ENCODE measurements at places on chromosomes 2 and 18.

DNA sequence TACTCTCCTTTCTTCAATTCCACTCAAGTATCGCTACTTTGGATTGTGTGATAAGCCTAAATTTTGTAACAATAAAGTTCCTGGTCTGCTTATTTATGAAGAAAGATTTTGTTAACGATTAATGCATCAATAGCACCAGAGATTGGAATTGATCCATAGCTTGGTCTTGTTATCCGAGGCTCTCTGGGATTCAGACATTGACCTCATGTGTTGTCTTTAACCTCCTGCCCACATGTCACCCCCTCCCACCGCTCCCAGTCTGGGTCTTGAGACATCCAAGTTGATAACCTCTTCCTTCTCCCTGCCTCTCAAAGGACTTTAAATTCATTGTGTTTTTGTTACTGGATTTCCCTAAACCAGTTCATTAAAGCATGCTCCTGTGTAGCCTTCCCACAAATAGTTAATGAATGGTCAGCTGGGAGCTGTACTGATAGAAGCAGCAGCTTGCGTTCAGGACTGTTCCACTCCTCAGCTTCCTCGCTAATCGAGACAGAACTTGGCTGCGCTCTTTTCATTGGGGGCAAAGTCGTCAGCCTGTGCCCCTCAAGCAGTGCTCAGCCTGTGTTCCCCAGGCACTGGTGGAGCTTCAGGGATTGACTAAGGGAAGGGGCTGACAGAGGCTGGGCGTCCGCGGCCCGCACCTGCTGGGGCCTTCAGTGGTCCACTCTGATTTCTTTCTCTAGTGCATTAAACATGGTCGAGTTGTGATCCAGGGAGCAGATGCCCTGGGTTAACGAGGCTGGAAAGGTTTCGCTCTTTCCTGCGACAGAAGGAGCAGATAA is 18.9 kb downstream of the ASB1 start:
- DNase-seq: no peak

DNA sequence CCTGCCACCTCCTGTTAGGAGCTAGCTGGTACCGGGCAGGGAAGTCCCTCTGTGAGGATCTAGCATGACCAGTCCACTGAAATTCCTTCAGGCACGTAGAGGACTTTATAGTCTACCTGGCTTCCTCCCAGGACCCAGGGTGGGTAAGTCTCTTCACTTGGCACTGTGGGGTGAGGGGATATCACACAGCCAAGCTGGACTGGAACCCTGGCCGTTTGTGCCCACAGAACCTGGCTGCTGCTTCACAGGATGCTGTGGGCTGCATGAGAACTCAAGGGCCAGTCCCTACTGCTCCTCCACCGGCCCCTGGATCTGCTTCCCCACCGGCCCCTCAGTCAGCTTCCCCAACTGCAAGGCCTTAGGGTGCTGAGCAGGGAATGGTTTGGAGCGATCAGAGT is 35.8 kb downstream of the HS1BP3 start:
- no peak for DNase-seq

GRCh38 chr18:7196421-7196820 is 34.5 kb upstream of the LRRC30 start:
- no peak for DNase-seq

GRCh38 chr2:221112744-221113143 is 459.4 kb downstream of the EPHA4 start:
- DNase-seq: no peak

DNA sequence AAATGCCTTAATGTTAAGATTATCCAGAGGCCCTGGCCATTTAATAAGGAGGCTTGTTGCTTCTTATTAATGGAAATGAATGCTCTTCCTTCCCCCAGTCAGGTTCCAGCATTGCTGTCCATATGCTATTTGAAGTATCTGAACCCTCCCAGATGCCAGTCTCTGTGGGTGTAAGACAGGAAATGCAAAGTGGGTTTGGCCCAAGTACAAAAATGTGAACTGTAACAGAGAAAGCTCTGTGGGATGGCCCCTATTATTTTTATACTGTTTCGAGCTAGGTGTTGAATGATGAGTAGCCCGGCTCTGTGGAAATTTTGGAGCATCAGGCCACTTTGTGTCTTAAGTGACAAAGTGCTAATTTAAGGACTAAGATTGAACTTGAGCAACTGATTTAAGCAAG is 141.0 kb downstream of the UXS1 start:
- DNase-seq: no peak

DNA sequence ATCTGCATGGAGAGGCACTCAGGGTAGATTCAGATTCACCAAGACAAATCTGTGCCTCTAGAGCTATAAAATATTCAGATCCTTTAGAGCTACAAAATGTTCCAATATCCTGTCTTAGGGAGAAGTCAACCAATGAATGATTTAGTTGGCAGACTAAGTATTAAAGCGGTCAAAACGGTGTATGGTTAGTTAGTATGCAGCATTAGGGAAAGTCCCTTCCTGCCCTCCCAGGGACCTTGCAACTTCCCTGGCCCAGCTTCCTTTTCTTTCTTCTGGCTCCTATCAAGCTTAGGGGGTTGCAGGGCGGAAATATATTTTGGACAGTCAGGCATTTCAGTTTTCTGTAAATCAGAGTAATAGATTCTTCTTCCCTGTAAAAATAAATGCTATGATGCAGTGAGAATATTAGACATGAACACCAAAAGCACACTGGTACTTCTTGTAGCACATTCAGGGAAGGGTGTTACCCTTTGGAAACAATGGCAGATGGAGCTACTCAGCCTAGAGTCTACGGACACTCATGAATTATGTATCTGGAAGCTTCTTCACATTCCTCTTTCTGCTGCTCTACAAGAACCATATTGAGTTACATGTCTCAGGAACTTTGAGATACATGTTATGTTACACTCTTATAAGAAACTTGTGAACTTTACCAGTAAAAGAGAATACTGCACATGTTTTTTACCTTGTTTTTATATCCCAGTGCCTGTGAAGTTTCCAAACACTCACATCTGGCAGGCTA is 45.7 kb downstream of the CCDC93 start:
- no peak for DNase-seq

- DNase-seq: no peak
Observed at GRCh38 chr2:189685540-189686229, 11.2 kb downstream of the ANKAR start.

DNA sequence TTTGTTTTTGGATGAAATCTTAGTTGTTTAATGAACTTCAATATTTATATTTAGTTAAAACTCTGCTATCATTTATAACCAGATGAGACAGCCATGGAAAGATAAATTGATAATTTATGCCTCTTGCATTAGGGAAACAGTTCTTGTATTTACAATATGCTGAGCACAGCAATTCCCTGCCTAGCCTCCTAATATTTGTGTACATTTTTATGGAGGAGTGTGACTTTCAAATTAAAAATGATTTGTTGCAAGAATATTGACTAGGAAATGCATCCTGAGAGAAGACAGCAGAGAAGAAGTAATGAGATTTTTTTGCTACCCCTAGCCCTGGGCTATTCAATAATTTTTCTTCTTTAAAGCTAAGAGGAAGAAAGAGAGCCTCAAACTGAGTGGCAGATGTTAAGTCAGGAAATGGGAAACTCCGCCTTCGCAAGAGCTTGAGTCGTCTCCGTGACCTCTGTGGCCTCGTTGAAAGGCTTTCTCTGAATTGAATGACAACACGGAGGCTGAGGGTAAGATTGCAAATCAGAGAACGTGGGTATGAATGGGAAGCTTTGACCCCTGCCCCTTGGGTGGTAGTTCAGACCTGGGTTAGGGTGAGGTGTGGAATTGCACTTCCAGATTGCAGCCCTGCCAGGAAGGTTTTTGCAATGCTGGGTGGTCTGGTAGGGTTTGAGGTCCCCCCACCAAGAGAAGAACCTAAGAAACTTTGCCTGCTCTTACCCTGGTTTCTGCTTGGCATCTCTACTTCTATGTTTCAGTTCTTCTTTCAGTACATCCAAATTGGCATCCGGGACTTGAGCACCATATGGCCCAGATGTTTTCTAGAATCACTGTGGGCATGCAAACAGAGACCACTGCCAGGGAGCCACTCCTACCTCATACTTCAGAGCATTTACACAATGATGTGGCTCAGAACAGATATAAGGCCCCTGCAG is 210.3 kb upstream of the RBMS1 start:
- DNase-seq: no peak

- DNase-seq: no peak
Observed at GRCh38 chr2:125573432-125573831, 1082.5 kb upstream of the GYPC start.

DNA sequence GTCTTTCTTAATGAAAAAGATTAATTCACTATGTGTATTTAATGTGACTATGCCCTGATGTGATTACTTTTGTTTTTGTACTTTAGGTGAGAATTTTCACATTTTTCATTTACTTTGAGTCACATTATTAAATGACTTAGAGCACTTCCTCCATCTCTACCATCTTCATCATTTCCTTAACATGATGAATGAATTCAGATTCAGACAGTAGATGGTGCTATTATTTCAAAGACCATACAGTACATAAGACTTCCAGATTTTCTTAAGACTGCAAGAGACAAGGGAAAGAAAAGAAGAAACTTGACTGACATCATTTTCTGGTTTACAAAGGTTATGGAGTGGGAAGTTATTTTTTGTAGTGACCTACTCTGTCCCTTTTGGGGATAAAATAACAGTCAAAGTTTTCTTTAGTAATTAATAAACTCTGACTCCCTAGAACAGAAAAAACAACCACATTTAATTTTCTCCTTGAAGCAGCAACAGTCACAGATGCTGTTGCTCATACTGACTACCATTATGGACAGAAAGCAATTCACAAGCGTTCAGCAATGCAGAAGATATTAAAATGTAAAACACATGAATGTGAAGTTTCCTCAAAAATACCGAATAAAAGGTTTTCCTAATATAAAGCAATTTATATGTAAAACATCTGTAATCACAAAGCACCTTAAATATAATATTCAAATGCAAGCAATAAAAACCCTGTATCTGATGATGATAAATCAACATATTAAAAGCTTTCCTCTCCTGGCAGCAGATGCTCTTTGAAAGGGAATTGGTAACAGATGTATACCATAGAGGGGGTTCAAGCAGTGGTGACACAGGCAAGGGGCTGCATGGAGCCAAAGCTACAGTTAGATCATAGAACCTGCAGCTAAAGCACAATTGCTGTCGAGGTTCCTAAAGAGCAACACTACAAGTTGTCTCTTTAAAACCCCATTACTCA is 1010.9 kb upstream of the NXPH2 start:
- DNase-seq: peak; percentile 48
